Foreskin keratinocyte (primary cell): ENCODE measurements at places on chromosomes 7 and 10. TPM values are rescaled to one million over a fixed set of nuclear protein-coding genes. Genes with fewer than 3 reads are reported as not detected.

GRCh38 chr10:71290806-71291527, 28.1 kb upstream of the SLC29A3 start:
- DNase-seq = no peak

- DNase-seq = no peak
Observed at GRCh38 chr7:156088115-156088514, 275.9 kb upstream of the SHH start.

DNA sequence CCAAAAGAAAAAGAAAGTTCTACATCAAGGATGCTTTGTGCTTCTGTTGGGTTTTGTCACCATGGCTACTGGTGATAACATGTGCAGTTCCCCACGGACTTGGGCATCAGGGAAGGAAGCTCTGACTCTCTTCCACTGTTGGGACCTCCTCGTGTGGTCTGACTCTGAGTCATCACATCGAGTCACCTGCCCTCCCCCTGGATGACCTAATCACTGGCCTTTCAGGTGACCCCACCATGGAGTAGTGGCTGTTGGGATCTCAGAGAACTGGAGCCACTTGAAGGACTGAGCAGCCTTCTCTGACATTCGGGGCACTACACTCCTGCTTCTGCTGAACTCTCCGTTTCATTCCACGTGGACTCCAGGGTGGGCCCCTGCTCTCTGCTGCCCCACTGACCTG, 60.8 kb upstream of the DOCK1 start:
- no peak for DNase-seq

DNA sequence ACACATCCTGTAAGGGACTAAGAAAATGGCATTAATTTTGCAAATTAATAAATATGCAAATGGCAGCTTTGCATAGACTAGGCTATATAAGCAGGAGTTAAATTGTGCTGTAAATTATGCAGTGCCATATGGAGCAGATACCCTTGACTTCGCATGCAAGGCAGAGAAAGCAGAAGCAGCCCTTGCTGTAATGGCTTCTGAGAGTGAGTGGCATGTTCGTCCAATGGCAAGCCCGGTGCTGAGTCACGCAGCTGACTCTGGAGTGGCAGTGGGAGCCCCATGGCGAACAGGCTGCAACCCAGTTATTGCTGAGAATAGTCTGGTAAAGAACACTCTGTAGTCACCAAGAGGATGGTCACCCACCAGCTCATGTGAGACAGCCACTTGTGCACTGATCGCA, 1186.5 kb downstream of the TYW1 start:
- no peak for DNase-seq

- DNase-seq = no peak
Observed at GRCh38 chr7:82167558-82168314, 275.8 kb downstream of the CACNA2D1 start.

NPY4R gene
- total RNA-seq = 0.14 and 0.17 TPM in 2 replicates

PTPRN2 gene
- not detected in 2 replicates for total RNA-seq

GRCh38 chr10:123549761-123550454, 116.2 kb upstream of the GPR26 start:
- DNase-seq = no peak

- DNase-seq = no peak
Observed at GRCh38 chr10:110160522-110160921, 46.9 kb upstream of the MXI1 start.

GRCh38 chr10:66927251-66927935, 1.6 kb downstream of the LRRTM3 start:
- no peak for DNase-seq

- DNase-seq = no peak
Observed at GRCh38 chr10:125344573-125345171, 184.3 kb upstream of the CTBP2 start.

AGAP4 gene
- total RNA-seq = 4.9 and 7.0 TPM in 2 replicates

- no peak for DNase-seq
Observed at GRCh38 chr7:15159261-15159660, 256.7 kb upstream of the DGKB start.

DNA sequence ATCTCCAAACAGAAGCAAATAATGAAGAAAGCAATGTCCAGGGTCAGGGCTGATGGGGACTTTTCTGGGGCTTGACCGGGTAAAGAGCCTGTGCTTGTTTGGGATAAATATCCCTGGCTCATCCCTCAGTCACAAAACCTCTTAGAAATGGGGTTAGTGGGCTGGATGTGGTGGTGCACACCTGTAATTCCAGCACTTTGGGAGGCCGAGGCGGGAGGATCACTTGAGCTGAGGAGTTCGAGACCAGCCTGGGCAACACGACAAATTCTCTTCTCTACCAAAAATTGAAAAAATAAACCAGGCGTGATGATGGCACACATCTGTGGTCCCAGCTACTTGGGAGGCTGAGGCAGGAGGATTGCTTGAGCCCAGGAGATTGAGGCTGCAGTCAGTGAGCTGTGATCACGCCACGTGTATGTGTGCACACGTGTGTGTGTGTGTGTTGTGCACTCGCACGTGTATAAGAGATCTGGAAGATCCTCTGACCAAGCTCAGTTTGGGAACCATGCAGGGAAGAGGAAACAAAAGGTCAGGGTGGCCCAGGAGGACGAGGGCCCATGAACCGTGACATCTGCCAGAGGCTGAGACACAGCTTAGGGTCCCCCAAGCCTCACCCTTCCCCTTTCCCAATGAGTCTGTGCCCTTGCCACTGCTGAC, 258.6 kb downstream of the TEX36 start:
- no peak for DNase-seq

DNA sequence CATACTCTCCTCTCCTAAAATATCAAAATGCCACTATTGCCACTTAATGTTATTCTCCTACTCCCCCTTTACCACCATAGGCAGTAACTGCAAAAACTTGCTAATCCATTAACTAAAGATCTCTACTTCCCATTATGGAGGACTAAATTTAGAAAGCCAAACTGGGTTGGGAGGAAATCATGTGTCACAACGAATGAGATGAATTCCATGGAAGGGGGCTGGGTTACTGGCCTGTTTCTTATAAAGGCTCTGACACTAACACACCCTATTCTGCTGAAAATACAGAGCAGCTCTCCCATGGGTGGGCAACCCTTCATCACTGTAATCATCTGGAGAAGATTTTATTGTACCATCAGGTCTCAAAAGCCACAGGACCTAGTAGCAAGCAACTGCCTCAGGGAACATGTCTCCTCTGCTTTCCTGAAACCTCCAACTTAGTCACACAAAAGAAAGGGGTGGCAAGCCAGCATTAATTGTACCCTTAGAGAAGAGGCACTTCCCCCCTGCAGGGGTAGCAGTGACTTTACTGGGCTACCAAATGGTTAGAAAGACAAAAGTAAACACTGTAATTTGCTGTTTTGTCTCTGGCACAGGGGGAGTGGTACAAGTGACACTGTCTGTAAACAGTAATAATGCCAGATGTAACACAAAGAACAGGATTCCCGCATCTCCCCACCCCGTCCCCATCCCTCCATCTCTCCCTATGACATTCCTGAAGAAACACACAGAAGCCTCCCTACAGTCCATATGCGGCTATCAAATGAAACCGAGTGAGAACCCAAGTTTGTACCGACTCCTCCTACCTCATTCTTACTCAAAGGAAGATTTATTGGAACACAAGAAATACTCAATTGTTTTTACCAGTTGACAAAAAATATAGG, 81.6 kb downstream of the ARMH3 start:
- DNase-seq = no peak

DNA sequence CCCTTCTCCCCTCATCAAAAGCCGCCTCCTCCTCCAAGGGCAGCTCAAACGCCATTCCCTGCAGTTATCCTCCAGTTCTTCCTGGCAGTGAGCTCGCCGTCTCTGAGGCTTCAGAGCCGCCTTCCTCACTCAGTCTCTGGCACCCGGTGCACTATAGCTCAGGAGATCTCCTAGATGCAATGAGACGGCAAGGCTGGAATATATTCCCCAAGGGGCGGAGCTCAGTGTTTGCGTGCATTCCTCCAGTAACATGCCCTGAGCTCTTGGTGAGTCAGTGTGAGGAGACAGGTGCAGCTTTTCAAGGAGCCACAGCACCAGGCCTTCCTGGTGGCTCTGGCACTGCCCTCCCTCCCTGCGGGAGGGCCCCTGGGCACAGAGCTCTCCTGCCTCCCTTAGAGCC, 512.6 kb upstream of the FOXK1 start:
- DNase-seq = peak; percentile 61

GRCh38 chr7:112206991-112207592, 597 bp downstream of the ZNF277 start:
- peak; percentile 18 for DNase-seq

GNAT3 gene
- total RNA-seq = not detected in 2 replicates

DNA sequence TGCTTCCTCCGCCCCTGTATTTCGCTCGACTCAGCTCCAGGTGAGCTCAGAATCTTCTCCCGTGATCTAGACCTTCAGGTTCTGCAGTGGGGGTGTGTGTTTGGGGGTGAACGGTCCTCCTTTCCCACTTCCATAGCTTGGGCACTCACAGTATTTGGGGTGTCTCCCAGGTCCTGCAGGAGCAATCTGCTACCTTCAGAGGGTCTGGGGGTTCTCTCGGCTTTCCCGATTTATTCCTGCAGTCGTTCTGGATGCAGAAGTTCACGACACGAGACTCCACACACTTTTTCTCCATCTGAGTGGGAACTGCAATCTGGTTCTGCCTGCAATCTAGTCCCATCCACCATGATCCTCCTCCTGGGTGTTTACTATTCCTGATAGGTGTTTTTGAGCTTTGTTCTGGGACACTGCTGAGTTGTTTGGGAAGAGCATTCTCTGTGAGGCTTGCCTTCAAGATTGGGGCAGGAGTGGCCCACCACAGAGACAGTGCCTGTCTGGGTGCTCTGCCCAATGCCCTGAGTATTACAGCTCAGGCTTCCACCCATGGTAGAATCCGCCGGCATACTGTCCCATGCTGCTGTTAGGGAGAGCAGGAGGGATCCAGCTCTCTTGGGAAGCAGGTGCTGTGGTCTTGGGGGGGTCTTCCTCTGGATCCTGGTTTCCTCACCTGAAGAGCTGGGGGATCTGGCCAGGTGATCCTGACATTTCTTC, 29.8 kb downstream of the JAKMIP3 start:
- no peak for DNase-seq

SAP25 gene
- not detected in 2 replicates for total RNA-seq

- peak; percentile 22 for DNase-seq
Observed at GRCh38 chr10:92880233-92880861, 32.0 kb downstream of the EXOC6 start.

GRCh38 chr7:99386584-99387238, 12.2 kb downstream of the ARPC1B start:
- DNase-seq = no peak

NPFFR1 gene
- not detected in 2 replicates for total RNA-seq

ACHE gene
- total RNA-seq = 0.10 and 0.11 TPM in 2 replicates

DNA sequence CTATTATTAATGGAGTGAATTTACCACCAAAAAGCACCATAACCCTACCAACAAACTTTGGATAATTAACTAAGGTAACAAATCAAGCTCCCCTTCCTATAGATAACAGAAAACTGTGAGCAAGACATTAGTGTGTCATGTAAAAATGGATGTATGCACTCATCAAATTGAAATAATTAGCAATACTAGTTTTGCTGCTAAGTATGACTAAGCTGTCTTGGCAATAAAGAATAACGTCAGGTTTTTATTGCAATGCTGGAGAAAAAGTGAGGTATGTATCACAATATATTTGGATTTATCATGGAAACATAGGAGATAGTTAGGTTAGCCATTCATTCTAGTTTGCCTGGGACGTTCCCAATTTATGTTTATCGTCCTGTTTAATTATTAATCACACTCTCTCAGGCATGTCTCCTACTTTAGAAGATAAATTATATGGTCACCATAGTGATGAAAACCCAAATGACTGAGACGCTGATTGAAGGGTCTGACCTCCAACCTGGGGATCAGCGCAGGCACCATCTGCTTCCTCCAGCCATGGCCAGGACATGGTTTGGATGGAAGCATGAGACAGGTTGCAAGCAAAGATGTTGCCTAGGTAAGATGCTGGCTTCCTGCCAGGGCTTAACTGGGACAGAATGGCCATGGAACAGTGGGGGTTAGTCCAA, 125.6 kb downstream of the FANK1 start:
- DNase-seq = no peak

DNA sequence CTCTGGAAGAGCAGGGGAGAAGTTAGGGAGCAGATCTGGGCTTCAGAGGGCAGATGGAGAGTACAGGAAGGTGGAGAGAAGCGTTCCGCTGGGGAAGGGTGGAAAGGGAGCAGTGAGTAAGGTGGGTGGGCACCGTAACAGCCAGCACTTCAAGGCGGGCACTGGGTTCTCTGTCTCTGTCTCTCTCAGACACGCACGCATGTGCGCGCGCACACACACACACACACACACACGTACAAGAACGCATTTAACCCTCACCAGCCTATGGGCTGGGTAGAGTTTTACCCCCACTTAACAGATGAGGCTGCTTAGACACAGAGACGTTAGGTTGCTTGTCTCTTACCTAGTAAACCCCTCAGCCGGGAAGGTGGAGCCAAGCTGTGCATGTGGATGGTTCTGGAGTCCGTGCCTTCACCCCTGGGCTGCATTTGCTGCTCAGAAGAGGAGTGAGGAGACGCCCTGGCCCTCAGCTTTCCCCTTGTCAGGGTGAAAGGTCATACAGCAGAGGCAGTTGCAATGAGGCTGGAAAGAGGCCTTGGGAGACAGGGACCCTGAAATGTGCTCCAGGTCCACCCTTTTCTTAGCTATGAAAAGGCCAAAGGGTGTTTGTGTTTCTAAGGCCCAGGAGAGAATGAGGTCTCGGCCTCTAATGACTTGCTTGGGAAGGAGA, 16.0 kb downstream of the ADCYAP1R1 start:
- no peak for DNase-seq

- DNase-seq = no peak
Observed at GRCh38 chr10:70084189-70084588, 31.5 kb downstream of the MACROH2A2 start.

COBL gene
- total RNA-seq = 0.78 and 1.4 TPM in 2 replicates

DNA sequence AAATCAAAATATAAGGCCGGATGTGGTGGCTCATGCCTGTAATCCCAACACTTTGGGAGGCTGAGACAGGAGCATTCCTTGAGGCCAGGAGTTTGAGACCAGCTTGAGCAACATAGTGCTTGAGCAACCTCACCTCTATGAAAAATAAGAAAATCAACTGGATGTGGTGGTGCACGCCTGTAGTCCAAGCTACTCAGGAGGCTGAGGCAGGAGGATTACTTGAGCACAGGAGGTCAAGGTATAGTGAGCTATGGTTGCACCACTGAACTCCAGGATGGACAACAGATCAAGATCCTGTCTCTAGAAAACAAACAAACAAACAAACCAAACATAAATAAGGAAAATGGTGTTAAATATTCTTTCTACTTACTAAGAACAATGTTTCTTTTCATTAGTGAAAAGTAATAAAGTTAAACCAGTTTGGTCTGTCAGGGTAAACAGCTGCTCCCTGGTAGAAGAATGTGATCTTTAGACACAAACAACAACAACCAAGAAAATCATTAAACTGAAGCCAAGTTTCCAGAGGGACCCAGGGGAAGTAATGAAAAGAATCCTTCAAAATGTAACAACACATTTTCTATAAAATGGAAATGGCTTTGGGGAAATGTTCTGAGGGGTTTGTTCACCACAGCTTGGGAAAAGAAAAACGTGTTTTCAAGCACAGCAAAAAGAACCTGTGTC, 17.5 kb upstream of the BAG3 start:
- no peak for DNase-seq

DNA sequence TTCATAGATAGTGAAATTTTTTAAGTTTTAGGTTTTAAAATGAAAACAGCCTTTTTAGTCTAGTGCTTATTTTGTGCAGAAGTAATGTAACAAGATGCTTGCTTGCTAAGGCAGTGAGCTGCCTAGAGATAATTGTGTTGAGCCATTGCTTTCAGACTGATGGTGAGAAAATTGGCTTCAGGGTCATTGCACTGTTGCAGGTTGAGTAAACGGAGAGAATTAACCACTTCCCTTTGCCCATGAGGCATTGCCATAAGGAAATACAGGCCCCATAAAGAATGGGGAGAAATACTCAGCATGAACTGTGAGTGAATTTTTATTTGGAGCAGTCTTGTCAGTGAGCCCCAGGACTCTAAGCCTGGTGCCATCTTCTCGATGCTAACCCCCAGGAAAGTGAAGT, 140.5 kb downstream of the LRRC4 start:
- no peak for DNase-seq
